AG08395 (cell line): ENCODE measurements at places on chromosomes 5 and 9.

DNA sequence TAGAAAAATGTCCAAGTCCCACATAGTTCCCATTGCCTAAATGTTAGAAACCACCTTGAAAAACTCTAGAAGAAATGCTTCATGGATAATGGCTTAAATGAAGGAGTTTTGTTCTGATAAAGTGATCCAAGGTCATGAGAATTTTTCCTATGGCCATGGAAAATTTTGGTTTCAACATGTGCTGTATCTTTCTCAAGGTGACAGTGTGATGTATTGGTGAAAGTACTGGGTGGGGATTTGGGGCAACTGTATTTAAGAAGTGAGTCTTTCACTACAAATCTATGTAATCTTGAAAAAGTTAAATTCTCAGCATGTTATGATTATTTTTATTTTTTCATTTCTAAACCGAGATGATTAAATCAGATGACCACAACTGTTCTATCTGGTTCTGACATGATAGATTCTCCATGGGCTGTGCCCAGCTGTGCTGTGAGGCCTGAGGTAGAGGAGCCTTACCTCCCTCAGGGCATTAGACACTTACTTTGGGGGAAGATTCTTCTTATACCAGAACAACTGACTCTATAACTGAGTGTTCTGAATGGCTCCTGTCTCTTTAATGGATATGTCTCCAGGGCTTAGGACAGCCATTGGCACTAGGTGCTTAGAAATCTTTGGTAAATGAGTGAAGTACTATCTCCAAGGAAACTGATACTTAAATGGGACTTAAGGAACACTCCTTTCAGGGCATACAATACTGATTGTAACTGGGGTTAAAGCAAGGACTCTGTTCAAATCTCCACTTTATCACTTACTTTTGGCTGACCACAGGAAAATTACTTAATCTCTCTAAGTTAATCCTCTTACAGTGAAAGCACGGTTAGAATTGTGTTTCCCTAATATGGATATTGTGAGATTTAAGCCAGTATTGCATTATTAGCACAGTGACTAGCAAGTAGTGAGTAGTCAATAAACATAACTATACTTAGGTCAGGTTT is 397.4 kb upstream of the MEF2C start:
- DNase-seq: no peak

DNA sequence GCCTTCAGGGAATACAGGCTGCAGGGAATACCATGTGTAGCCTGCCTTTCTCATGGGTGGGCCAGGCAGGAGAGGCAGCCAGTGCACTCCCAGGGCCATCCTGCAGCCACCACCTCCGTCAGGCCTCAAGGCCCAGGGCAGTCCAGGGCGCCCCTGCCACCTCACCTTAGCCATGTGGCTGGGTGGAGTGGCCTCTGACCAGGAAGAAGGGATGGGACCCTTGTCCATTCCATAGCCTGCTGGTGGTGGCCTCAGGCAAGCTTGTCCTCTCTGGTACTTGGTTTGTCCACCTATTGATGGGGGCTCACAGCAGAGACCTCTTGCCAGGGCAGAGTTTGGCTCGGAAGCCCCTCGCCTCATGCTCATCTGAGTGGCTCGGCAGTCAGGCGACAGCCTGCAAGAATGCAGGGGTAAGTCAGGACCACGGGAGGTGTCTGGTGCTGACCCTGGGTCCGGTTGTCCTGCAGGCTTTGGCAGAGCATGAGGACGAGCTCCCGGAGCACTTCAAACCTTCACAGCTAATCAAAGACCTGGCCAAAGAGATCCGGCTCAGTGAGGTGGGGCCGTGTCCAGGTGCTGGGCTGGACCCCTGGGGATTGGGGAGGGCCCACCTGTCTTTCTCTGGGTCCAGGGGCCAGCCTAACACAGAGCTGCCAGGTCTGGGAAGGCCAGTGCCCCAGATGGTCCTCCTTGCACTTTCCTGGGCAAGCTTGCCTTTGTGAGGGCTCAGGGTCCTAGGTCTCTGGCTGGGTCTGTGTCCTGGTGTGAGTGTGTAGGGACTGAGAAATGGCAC is 82.9 kb downstream of the PHF2 start:
- no peak for DNase-seq

DNA sequence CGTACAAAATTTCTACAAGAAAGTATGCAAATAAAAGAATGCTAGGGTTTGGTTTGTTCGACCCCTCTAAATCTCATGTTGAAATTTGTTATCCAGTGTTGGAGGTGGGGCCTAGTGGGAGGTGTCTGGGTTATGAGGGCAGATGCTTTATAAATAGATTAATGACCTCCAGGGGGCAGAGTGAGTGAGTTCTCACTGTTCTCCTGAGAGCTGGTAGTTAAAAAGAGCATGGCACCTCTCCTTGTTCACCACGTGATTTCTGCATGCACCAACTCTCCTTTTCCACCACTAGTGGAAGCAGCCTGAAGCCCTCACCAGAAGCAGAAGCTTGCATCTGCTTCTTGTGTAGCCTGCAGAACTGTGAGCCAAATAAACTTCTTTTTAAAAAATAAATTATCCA is 50.4 kb upstream of the FAM170A start:
- DNase-seq: no peak

DNA sequence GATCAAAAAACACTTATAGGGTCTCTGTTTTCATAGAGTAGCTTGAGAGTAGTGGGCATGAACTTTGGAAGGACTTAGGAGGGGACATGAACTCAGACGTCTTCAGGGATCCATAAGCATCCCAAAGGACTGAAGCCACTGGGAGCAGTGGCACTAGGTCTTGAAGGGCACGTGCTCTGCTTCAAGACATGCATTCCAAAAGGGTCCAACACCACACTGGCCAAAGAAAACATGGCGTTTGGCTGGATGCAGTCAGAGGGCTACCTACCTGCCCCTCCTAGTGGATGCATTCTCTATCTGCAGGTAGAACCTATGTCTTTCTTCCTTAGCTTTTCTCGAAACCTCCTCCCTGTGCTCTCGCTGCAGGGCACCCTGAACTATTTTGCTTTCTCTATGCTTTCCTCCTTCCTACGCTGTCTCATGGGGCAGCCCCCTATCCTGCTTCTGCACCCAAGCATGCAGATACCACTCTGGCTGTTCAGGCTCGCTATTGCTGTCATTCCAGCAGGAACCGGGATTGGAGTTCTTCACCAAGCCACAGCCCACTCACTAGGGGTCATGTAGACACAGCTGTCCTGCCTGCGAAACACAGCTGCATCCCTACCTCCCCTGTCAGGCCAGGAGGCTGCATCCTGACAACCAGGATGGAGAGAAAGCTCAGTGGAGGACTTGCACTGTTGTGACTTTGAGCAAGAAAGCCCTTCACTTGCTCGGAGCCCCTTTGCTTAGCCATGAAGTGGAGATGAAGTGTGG is 11.9 kb downstream of the FAM240B start:
- no peak for DNase-seq

DNA sequence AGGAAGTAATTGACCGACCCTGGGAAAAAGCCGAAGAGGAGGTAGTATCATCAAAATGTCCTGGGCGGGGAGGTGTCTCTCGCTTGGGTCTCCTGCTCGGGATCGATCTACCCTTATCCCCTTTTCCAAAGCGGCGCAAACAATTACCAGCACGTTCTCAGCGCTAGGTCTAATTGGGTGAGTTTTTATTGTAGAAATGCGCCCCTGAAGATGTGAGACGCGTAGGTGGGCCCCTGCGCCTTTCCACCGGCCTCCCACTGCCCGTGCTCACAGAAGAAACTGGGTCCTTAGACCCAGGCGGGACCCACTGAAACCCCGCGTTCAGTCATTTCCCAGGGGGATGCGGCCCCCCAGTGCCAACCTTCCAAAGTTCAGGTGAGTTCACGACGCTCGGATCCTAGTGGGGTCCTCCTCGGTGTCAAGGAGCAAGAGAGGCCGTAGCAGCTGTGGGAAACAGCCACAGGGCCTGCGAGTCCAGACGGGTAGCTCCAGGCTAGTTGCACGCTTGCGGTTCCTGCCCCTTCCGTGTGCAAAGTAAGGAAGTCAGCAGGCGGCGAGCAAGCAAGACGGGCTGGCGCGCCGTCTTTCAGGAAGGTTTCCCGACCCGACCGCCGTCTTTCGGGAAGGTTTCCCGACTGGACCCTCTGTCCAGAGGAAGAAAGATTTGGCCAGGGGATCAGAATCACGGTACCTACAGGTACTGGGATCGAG is 1.5 kb downstream of the SMIM32 start:
- DNase-seq: peak; percentile 31

DNA sequence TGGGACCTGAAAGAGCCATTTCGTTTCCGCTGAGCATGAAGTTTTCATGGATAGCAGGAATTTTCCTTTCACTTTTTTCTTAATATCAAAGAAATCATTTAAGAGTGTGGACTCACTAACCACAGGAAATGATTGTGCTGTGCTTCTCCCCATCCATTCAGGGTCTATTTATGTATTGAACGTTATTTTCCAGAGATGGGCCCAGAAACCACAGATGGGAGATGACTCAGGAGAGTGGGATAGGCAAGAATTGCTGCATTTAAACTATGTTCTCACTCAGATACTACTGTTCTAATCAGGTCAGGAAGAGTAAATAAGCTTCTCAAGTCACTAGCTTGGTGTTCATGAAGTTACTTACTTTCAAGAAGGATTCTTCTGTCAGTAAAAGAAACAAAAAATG is 763.8 kb downstream of the DTWD2 start:
- peak; percentile 63 for DNase-seq

DNA sequence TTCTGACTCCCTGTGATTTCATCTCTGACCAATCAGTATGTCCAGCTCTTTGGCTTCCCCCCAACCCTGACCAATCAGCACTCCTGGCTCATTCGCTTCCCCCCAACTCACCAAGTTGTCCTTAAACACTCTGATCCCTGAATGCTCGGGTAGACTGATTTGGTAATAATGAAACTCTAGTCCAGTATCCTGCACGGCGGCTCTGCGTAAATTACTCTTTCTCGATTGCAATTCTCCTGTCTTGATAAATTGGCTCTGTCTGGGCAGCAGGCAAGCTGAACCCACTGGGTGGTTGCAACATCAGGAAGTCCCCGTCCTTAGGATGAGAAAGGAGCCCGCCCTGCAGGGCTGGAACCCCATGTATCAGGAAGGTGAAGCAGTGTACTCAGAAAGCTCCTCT is 10.4 kb downstream of the FCN2 start:
- no peak for DNase-seq

GRCh38 chr5:73264631-73265030 is 91.6 kb downstream of the TMEM174 start:
- DNase-seq: no peak

GRCh38 chr9:109922617-109923470 is 142.8 kb downstream of the PALM2AKAP2 start:
- DNase-seq: no peak

DNA sequence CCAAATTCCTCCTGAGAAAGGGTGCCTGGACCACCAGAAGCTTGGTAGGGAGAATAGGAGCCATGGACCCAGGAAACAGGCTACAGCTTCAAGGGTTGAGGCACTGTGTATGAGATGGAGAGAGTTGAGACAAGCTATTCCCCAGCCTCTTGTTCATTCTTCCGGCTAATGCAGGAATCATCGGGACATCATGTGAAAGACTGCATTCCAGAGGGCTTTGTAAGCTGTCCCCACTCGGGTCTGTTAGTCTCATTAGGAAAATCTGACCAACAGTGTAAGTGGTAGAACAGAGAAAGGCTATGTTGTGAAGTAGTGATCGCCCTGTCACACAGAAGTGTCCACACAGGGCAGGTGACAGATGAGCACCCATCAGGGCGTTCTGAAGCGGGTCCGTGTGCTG is 81.4 kb downstream of the GABBR2 start:
- DNase-seq: peak; percentile 71

DNA sequence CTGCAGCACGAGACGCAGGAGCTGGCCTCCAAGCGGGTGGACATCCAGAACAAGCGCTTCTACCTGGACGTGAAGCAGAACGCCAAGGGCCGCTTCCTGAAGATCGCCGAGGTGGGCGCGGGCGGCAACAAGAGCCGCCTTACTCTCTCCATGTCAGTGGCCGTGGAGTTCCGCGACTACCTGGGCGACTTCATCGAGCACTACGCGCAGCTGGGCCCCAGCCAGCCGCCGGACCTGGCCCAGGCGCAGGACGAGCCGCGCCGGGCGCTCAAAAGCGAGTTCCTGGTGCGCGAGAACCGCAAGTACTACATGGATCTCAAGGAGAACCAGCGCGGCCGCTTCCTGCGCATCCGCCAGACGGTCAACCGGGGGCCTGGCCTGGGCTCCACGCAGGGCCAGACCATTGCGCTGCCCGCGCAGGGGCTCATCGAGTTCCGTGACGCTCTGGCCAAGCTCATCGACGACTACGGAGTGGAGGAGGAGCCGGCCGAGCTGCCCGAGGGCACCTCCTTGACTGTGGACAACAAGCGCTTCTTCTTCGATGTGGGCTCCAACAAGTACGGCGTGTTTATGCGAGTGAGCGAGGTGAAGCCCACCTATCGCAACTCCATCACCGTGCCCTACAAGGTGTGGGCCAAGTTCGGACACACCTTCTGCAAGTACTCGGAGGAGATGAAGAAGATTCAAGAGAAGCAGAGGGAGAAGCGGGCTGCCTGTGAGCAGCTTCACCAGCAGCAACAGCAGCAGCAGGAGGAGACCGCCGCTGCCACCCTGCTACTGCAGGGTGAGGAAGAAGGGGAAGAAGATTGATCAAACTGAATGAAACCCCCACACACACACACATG is 654 bp downstream of the PURA start:
- DNase-seq: peak; percentile 33

GRCh38 chr5:66851306-66851705 is 255.1 kb downstream of the MAST4 start:
- DNase-seq: no peak

GRCh38 chr5:4625206-4625896 is 514.8 kb upstream of the ADAMTS16 start:
- no peak for DNase-seq

GRCh38 chr9:113493203-113493520 is 29.6 kb downstream of the RGS3 start:
- no peak for DNase-seq

GRCh38 chr5:148633067-148633377 is 21.3 kb downstream of the HTR4 start:
- no peak for DNase-seq

GRCh38 chr9:77221431-77221830 is 44.1 kb downstream of the VPS13A start:
- no peak for DNase-seq

GRCh38 chr5:95022967-95023695 is 261.8 kb downstream of the MCTP1 start:
- no peak for DNase-seq

GRCh38 chr9:71490810-71491209 is 277.5 kb downstream of the CEMIP2 start:
- peak; percentile 5 for DNase-seq

DNA sequence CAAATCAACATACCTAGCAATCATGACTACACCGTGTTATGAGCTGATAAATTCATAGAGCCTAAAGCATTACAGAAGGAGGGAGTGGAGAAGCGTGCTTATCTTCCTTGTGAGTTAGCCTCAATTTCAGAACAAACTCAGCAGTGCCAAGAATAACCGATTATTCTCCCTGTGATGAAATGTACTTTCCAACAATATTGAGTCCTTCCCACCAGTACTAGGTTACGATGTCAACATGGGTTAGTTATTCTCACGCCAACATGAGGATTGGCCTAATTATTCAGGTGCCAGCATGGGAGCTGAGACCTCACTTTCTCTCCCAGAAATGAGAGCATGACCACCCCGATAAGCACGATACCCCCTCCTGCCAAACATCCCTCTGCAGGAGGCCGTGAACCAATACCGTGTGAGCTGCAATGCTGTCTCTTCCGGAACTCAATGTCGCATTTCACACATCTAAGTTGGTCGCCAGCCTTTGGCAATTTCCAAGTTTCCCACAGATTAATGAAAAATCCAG is 193.7 kb downstream of the ENC1 start:
- no peak for DNase-seq
